ENCODE measurements at places on chromosomes 3 and 15.

GRCh38 chr3:132284781-132285619, 32.2 kb upstream of the ACP3 start:
- DNase-seq = no peak

- DNase-seq = no peak
Measured at GRCh38 chr3:182257361-182257760, 535.9 kb upstream of the ATP11B start.

DNA sequence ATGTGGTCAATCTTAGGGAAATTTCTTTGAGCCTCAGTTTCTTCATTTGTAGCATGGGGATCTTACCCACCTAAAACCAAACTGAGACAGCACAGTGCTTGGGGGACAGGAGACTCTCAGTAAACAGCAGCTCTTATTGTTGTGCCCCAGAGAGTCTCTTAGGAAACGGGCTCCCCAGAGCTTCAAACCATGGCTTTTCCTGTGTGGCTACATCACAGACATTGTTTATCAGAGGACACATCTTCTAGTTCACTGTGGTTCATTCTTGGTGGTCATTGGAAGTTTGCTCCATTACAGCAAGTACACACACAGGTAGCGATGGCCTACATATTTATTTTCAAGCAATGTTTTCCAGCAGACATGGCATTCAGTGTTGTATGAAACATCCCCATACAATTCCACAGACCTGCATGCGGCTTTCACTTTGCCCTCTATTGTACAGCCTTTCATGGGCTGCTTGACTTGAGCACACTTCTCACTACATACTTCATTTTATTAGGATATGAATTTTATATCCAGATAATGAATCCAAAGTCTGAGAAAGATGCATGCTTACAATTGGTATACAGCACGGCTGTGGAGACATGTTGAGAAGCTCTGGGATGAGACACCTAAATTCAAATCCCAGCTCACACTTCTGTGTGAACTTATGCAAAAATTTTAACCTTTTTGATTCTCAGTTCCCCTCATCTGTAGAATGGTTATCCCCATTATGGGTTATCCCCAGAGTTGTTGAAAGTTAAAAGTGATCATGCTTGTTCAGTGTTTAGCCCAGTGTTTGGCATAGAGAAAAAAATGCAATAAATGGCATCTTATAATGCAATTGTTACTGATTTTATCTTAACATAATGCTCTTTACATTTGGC, 84.8 kb upstream of the ICE2 start:
- DNase-seq = no peak

DNA sequence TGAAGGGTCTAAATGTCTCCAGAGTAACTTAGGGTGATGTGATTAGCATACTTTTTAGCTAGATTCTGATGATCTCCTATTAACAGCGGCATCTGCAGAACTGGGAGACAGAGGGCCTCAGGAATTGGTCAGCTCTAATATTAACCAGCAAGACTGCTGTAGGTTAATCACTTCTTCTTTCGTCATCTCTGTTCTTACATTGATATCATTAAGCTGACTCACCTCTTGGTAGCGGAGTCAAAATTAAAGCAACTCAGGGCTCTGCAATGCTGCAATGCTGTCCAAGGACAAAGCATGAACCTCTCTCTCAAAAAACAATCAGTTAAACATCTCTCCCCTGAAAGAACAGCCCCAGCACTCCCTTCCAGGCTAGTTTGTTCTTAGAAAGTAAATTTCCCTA, 57.5 kb upstream of the TRA2B start:
- no peak for DNase-seq

DNA sequence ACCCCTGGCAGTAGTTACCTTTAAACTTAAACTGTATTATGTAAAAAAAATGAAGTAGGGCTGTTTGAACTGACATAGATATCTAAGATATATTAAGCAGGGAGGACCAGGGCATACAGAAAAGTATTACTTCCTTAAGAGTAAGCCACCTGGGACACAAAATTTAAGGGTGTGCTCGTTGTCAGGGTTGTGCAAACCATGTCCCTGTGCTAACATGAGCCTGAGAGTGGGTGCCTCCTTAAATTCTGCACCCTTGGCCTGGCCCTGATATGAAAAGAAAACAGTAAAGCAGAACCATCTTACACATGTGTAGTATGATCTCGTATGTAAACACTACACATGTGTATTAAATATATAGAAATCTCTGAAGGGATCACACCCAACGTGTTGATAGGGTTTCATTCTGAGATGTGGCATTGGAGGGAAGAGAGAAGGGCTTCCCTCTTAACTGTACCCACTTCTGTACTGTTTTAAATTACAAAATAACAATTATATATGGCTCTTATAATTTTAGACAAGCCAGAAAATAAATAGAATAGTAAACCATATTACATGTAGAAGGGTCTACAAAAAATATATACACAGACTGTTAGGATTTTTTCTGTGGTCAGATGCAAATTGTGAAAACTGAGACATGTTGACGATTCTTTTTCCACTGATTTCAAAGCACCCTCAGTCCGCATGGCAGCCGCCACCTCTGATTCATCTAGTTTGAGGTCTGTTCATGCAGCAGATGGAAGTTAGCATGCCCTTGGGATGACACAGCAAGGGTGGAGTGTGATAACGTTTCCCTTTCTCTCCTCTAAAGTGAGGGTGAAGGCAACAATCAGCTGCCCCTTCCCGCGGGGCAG, 400.8 kb upstream of the PROK2 start:
- no peak for DNase-seq

- DNase-seq = peak; percentile 90
Measured at GRCh38 chr3:125916376-125916978, 52.5 kb upstream of the ROPN1B start.

- no peak for DNase-seq
Measured at GRCh38 chr3:119873646-119874045, 91.7 kb downstream of the NR1I2 start.

- DNase-seq = no peak
Measured at GRCh38 chr3:117710501-117710900, 1000.9 kb downstream of the TUSC7 start.

GRCh38 chr3:115563984-115564383, 59.3 kb upstream of the GAP43 start:
- DNase-seq = no peak

DNA sequence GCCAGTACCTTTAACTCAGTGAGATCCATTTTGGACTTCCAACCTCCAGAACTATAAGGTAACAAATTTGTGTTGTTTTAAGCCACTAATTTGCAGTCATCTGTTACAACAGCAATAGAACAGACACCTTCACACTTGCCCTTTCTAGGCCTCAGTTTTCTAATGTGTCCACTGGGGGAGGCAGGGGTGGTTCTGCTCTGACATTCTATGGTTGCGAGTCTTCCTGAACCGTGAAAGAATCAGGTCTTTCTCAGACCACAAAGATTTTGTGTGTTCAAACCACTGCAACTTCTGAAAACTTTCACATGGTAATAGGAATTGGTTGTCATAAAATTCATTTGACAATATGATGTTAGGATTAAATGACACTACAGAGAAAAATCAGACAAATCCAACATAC, 26.8 kb upstream of the CSTA start:
- DNase-seq = no peak

DNA sequence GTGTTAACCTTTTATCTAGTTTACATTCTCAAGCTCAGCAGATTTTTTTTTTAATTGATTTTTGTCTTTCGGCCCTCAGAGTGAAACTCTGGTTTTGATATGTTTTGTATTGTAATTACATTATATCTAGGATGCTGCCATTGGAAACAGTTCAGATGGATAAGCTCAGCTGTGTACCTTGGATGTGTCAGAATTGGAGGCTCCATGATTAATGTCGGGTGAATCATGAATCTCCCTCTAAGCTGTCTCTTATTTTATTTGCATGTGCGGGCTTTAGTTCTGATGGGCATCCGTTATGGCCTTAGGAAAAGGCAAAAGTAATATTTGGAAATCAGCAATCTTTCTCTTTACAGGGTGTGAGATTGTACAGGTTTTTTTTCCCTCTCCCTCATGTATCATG, 4.2 kb downstream of the PTPRG start:
- no peak for DNase-seq

DNA sequence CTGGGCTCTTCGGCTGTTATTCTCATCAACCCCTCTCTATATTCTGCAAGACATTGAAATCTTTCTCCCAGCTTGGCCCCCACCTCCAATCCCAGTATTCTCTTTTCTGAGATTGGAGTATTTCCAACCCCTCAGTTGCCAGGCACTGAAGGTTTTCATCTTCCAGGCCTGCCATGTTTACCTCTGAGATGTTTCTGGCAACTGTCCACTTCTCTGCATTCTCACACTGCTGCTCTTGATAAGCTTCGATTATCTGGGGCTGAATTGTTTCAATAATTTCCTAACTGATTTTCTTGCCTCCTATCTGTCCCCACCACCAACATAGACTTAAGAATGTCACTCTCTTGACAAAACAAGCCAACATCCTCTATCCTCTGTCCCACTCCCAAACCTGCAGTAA, 1.4 kb upstream of the GPR156 start:
- DNase-seq = no peak

DNA sequence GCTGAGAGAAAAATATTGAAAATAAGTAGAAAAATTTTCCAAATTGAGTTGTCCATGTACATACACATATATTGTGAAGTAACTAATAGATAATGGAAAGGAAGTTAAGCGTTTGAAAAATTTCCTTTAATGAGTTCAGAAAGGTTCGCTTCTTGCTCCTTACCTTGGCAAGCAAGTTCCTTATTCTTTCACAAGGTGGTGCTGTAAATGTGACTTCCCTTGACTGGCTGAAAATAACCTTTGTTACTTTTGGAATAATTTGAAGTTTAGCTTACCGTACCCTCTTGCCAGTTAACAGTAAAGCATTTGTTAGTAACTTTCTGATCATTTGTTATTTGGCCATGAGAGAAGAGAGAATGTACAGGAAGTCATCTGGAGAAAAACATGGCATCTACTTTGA, 41.6 kb downstream of the PYDC2 start:
- no peak for DNase-seq

- no peak for DNase-seq
Measured at GRCh38 chr15:43212299-43212698, 8.5 kb downstream of the EPB42 start.

All from stimulated activated CD4-positive, alpha-beta T cell treated with anti-CD3 and anti-CD28 coated beads, TNF-alpha, amount 100 ng/mL, for 1 hour (primary cell).